ENCODE measurements at places on chromosomes 3 and 15. TPM values are rescaled to one million over a fixed set of nuclear protein-coding genes. Genes with fewer than 3 reads are reported as not detected.

GOLGA6B gene
- not detected for total RNA-seq

NEK10 gene
- total RNA-seq, result 0.61 TPM

DYNLT2B gene
- total RNA-seq, result 4.5 TPM

RFTN1 gene
- 56.4 TPM for total RNA-seq

CLEC3B gene
- 0.36 TPM for total RNA-seq

ZBTB38 gene
- 21.8 TPM for total RNA-seq

TRIM42 gene
- not detected for total RNA-seq

BDH1 gene
- 17.7 TPM for total RNA-seq

KATNBL1 gene
- total RNA-seq, result 14.6 TPM

ACTC1 gene
- total RNA-seq, result not detected

ZNF662 gene
- 2.5 TPM for total RNA-seq

COL6A5 gene
- total RNA-seq, result not detected

CACNA2D2 gene
- 2.5 TPM for total RNA-seq

TARS3 gene
- 16.6 TPM for total RNA-seq

SH2D7 gene
- not detected for total RNA-seq

CILP gene
- total RNA-seq, result 0.31 TPM

GOLGA6L9 gene
- total RNA-seq, result 2.0 TPM

GATM gene
- total RNA-seq, result 0.70 TPM

MOBP gene
- not detected for total RNA-seq

HRG gene
- total RNA-seq, result not detected

MME gene
- total RNA-seq, result 0.69 TPM

ZPLD1 gene
- not detected for total RNA-seq

GTF2E1 gene
- total RNA-seq, result 6.3 TPM
